ENCODE measurements at places on chromosomes 1 and 21.
A peak's percentile ranks its signal among the peaks of the same experiment; 100 is the strongest.

- no peak for DNase-seq
These were observed 70.8 kb downstream of the PRDM2 start for GRCh38 chr1:13770743-13771142.

GRCh38 chr1:172083191-172083590 is 241.9 kb downstream of the DNM3 start:
- no peak for DNase-seq

GRCh38 chr1:52756020-52756419 is 29.8 kb downstream of the ZYG11B start:
- DNase-seq, result no peak

DNA sequence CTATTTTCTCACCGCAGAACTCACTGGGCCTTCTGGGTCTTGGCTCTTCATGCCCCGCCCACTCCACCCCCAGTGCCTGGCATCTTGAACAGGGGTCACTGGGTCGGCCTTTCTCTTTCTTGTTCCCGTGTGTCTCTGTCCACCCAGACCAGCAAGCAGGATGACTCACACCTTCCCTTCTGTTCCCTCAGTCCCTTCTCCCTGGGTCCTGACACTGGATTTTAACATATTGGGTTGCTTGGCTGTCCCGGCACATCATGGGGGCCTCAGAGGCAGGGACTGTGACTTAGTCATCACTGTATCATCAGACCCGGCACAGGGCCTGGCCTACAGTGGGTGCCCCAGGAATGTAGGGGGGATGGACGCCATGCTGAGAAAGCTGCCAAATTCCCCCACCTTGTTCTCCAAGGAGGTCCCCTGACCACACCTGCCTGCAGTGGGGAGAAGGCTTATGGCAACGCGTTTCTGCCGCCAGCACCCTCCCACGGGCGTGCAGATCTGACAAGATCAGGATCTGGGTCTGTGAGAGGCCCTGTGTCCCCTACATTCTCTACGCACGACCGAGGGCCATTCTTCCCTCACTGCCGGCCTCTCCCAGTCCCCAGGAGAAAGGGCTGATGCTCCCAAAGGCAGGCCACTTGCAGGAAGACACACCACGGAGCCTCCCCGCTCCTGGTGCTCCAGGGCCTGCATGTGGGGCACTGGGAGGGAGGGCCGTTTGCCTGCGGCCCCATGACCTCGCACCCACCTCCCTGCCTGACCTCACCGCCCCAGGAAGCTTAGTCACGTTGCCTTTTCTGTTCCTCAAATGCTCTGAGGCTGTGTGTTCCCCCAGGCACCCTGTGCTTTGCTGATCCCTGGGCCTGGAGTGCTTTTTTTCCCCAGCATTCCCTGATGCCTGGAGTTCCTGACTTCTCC is 157.2 kb upstream of the TMEM51 start:
- DNase-seq, result no peak

- no peak for DNase-seq
These were observed 18.7 kb upstream of the PODN start for GRCh38 chr1:53043271-53043670.

GRCh38 chr1:169681140-169681539 is 30.3 kb downstream of the SELL start:
- no peak for DNase-seq

- DNase-seq, result no peak
These were observed 169.2 kb downstream of the APP start for GRCh38 chr21:26001356-26001755.

- peak; percentile 28 for DNase-seq
These were observed 738 bp upstream of the CDC42BPA start for GRCh38 chr1:227318853-227319607.

GRCh38 chr1:171310661-171311087 is 3.3 kb upstream of the FMO4 start:
- DNase-seq, result no peak

Data from NCI-H2171 (cell line).